GDM1 (cell line): ENCODE measurements at places on chromosomes 11 and 22.

DNA sequence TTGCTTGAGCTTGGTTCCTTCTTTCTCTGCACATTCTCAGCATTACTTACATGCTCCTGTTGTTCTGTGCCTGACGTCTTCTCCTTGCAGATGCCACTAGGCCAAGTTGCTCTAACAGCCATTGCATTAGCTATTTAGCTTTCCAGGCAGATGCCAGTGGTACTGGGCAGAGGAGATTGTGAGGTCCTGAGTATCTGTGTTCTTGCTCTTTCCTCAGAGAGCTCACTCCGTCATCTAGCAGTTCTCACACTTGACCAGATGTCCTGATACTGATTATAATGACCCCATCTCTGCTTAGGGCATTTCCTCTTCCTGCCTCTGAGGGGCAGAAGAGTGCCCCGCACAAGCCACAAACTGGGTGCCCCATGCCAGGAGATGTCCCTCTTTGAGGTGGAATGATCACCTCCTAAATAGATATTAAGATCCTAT is 30.7 kb downstream of the ARHGAP1 start:
- no peak for DNase-seq

GRCh38 chr11:99241066-99241465 is 220.3 kb downstream of the CNTN5 start:
- no peak for DNase-seq

GRCh38 chr11:116360221-116360941 is 412.4 kb downstream of the BUD13 start:
- no peak for DNase-seq

GRCh38 chr22:23279781-23280180 is 99.5 kb downstream of the BCR start:
- no peak for DNase-seq

GRCh38 chr22:19886605-19887255 is 32.1 kb upstream of the GNB1L start:
- peak; percentile 41 for DNase-seq
